ENCODE measurements at places on chromosomes 12 and 14.

DNA sequence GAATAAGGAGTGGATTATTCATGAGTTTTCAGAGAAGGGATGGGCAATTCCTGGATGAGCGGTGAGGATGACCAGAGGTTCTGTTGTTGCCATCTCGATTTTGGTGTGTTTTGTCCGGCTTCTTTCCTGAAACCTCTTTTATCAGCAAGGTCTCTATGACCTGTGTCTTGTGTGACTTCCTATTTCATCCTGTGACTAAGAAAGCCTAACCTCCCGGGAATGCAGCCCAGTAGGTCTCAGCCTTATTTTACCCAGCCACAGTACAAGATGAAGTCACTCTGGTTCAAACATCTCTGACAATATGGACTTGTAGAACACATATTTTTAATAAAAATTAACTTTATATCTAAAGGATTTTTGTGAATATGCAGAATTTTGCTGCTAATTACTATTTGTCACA, 716.4 kb downstream of the FSCB start:
- peak; percentile 27 for DNase-seq

DNA sequence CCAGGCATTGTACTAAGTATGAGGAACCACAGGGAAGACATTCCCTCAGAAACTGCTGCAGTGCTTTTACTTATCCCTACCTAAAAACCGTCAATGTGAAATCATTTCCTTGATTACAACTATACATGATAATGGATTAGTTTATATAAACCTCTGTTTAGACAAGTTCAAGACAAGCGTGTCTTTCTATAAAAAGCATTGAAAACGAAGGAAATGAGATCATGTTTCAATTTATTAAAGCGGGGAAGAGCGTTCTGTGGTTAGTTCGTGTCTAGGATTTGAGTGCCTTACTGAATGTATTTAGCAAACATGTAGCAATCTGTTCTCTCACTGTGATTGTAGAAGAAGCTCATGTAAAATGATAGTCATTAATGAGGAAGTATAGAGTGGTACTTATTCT, 37.5 kb downstream of the GALC start:
- DNase-seq: no peak

DNA sequence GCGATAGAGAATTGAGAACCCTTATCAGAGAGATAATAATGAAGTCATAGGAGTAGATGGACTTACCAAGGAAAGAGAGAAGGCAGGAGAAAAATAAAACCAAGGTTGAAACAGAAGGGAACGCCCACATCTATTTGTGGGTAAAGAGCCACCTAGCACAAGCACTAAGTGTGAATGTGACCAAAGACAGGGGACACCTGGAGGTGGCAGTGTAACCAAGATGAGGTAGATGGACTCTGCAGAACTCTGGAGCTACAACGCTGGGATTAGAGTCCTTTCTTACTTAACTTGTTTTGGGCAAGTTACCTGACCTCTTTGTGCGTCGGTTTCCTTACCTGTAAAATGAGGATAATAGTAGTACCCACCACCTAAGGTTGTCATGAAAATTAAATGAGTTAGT, 101.9 kb downstream of the SLC5A8 start:
- DNase-seq: no peak

GRCh38 chr12:77232045-77232444, 166.7 kb upstream of the E2F7 start:
- no peak for DNase-seq

DNA sequence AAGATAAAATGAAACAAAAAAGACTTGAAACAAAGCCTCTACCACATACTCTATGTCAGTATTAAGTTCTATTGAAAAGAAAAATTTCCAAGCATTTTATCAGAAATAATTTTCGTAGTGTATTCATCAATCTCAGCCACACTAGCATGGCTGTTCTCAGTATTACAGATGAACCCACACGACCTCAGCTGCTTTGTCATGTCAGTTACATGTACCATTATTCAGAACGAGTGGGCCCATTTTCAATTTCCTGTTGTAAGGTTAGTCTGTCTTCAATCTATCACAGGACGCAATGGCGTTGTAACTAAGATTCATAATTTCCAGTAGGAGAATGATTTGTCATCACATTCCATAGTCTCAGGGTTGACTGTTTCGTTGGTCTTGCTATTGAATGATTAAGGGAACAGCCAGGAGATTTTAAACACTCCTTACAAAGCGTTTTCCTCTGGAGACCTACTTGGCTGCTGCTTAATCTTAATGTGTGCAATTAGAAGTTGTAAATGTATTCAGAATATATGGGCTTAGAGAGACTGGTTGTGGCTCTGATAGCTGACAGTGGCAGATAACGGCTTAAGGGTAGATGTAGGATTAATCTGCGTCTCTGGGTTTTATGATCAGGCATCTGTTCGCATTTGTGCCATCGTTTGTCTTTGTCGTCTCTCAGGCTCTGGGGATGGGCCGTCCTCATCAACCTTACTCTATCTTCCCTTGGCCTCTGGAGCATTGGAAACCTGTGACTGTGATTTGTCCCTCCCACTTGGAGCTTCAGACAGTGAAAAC, 65.4 kb downstream of the GLT1D1 start:
- DNase-seq: peak; percentile 7

DNA sequence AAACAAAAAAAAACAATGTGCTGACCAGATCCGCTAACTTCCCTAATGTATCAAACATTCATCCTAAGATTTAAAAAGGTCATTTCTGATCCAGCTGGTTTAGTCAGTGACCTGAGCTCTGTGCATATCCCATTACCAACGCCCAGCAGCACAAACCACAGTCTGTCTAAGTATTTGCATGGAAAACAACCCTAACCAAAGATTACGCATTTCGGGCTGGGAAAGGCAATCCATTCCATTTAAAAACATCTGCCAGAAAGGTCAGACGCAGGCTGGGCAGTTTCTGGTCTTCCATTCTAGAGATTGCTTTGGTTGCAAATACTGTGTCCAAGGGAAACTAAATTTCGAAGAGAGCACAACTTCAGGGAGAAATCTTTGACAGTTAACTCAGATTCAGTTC, 234.9 kb downstream of the FLRT2 start:
- no peak for DNase-seq

DNA sequence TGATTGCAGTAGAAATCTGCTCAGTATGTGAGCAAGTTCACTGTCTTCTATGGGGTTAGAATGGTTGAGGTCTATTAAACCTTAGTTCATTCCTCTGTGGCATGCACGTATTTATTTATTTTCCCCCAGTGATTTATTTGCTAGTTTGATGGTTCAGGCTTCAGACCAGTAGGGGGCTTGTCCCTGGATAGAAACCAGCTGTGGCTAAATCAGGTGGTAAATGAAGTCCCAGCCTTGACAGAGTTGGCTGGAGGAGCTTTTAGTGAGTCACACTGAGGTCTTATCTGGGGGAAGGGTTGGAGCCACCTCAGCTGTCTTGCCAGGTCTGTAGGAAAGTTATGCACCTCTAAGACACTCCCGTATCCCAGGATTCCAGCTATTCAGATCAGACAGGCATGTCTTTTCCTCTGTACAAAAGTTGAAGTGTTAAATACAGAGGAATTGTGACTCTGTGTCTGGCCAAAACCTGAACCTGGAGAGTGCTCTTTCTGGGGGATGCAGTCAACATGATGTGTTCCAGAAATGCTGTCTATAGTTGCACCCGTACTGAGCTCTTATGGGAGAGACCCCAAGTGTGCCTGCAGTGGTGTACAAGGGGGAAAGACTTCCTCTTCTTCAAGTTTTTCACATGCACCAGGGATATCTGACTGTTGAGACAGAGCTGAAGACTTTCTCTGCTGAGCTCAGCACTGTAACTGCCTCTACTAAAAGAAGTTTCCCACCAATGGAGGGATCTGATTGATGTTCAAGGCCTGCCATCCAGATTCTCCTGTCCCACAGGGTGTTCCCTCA, 1322.1 kb downstream of the TMEM121 start:
- no peak for DNase-seq

DNA sequence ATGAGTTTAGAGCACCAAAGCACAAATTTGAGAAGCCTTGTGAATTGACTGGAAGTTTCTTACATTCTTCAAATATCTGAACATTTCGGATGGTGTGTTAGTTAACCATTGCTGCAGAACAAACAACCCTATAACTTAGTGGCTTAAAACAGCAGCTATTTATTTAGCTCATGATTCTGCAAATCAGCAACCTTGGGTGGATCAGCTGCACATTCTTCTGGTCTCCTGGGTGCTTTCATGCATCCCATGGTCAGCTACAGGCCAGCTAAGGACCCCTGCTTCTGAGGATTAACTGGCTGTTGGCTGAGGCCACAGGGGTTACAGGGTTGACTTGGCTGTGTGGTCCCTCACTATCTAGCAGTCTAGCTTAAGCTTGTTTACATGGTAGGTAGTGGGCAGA, 114.0 kb upstream of the HIF1A start:
- no peak for DNase-seq

- DNase-seq: no peak
These were observed 100.3 kb downstream of the GTF2A1 start for GRCh38 chr14:81120501-81120900.

- DNase-seq: no peak
These were observed 13.0 kb downstream of the ATG14 start for GRCh38 chr14:55398679-55399078.

DNA sequence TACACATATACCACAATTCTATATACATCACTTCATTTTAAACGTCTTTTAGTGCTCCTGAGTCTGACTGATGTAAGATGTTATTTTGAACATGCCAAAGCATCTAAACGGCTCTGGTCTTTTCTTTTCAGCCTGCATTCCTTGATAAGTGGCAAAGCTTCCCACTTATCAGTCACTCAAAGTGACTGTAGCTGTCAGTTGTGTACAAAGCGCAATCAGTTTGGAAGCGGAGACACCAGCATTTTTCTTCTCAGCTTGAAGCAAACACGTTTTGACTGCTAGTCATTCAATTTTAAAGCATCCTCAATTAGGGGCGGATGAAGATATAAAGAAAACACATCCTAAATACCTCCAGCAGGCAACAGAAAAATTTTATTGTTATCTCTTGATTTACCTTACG, 226.8 kb downstream of the SOX5 start:
- peak; percentile 4 for DNase-seq

- no peak for DNase-seq
These were observed 177.9 kb upstream of the PRMT8 start for GRCh38 chr12:3313066-3313465.

DNA sequence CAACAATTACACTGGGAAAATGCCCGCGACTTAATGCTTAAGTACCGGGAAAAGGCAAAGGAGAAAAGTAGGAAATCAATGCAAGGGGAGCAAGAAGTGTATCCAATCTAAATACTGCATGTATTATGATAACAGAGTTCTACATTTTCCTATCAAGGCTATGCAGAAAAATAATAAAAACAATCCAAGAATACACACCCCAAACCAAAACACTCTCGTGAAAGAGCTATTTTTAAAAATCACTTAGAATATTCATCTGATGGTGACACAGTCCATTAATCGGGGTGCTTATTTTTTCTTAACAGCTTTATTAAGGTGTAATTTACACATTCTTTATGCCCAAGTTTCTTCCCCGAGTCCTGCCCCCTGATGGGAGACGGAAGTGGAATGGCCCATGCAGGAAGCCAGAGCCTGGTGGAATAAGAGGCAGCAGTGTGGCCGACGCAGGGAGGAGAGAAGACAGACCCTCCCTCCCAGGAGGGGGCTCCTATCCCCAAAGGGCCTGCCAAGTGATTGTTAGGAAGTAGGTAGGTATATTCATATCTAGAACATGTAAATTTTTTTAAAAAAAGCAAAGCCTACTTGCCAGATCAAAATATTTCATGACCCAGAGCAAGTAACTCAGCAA, 174.3 kb downstream of the FOXN3 start:
- DNase-seq: peak; percentile 55

DNA sequence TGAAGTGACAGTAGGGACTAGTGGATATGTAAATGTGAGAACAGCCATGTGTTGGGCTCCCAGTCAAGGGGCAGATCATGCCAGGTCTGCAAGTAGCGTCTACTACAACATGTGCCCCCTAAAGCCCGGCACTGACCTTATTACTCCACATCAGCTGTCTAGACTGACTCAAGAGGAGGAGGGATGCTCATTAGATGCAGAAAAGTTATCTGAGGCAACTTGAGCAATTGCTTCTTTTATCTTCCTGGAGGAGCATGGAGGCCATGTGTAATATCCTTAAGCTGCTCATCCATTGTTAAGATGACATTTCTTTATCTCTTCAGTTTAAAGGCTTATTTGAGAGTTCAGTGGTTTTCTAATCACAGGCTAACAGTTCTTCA, 404.7 kb upstream of the FLRT2 start:
- peak; percentile 46 for DNase-seq

DNA sequence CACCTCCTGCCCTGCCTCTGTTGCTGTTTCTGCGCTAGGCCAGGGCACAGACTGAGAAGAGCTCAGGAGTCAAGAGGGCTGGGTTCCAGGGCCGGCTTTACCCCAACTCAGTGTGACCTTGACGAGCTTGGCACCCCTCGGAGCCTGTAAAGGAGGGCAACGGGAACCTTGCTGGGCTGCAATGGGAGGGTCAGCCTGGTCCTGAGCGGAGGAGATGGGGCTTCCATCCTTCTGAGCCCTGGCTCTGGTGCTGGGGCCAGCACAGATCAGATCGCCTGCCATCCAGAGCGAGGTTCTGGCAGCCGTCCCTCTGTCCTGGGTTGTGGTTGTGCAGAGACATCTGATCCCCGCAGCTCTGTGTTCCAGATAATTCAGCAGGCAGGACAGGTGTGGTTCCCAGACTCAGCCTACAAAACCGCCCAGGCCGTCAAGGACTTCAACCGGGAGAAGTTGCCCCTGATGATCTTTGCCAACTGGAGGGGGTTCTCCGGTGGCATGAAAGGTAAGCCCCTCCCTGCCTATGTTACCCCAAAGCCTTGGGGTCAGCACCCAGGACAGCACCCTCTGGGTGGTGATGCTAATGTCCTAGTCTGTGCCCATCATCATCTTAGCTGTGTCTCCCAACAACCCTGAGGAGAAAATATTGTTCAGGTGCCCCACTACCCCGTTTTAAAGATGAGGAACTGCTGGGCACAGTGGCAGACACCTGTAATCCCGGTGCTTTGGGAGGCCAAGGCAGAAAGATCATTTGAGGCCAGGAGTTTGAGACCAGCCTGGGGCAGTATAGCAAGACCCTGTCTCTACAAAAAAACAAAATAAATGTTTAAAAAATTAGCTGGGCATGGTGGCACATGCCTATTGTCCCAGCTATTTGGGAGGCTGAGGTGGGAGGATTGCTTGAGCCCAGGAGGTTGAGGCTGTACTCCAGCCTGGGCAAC, 50.2 kb downstream of the FOXN4 start:
- DNase-seq: no peak

- peak; percentile 8 for DNase-seq
These were observed 25.4 kb downstream of the CLSTN3 start for GRCh38 chr12:7155471-7156034.

DNA sequence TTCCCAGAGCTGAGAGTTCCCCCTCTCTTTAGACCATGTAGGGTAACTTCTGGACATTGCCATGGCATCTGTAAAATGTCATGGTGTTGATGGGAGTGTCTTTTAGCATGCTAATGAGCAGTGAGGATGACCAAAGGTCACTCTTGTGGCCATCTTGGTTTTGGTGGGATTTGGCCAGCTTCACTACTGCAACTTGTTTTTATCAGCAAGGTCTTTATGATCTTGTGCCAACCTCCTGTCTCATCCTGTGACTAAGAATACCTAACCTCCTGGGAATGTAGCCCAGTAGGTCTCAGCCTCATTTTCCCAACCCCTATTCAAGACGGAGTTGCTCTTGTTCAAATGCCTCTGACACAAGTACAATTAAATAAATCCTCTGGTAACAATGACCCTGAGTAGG, 244.4 kb downstream of the NEDD1 start:
- no peak for DNase-seq

GRCh38 chr12:6532051-6532926, 2.0 kb upstream of the GAPDH start:
- DNase-seq: peak; percentile 96

- DNase-seq: no peak
These were observed 69.2 kb upstream of the MED13L start for GRCh38 chr12:116346741-116347140.

Measured in mesendoderm (in vitro differentiated cells).